ENCODE measurements at places on chromosomes 6 and 20.

DNA sequence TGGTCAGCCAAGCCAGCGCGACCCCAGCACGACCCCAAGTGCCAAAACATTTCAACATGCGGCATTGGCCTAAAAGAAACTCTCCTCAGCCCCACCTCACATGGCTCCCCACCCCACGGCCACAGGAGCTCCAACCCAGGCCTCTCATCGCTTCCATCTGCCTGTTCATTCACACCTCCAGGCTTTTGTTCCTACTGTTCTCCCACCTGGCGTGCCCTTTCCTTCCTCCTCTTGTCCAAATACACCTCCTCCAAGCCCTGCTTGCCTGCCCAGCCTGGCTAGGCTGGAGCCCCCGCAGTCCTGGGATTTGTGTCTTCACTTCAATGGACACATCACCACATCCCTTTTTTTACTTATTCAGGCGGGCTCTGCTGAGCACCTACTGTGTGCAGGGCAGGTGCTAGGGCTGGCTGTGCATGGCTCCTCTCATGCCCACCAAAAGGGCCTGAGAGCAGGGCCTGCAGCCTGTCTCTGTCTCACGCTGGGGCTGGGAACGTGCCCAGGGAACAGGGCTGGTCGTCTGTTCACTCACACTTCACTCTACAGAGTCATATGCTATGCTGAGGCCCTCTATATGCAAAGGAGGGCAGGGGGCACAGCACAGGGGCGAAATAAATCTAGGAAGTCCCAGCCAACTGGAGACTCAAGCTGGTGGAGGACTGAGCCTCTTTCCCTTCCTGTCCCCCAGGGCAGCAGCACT is 61.1 kb downstream of the GRM4 start:
- DNase-seq: no peak

GRCh38 chr6:43021270-43022047 is at the start of gene RRP36:
RRP36 (plus strand) TSS chr6:43021623; CDS start chr6:43021655, 32 bp downstream.
- DNase-seq: peak; percentile 28

DNA sequence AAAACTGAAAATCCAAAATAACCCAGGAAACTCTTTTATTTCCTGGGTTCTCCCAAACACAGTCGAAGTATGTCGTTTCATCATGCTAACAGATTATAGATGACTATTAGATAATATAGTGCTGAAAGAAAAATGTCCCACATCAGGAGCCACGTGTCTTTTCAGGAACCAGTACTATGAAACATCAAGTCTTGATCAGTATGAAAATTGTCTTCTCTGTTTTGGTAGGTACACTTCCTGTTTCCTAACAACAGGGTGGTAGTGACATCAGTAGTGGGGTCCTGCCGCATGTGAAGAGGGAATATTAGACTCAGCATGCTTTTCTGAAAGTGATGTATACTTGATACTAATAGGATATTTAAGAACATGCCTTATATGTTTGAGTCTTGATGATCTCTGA is 136.7 kb downstream of the HIVEP1 start:
- DNase-seq: no peak

GRCh38 chr6:57102976-57103375 is 13.0 kb downstream of the ZNF451 start:
- DNase-seq: no peak

DNA sequence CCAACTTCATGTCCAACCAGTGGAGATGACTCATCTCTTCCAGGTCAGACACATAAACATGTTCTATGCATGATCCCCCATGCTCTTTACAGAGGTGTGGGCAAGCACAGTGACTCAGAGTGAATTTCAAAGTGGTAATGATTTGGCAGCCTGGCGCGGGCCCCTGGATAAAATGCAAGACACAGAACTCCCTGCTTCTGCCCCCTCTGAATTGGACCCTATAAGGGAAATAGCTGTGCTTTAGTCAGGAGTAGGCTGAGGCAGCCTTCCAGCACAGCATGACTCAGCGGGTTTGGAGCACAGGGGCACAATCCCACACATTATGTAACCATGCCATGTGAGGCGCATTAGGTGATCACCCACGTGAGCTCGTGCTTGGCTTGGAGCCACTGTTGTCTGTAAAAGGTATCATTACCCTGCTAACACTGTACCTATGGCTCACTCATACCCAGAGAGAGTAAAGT is 127.4 kb downstream of the C6orf118 start:
- no peak for DNase-seq

DNA sequence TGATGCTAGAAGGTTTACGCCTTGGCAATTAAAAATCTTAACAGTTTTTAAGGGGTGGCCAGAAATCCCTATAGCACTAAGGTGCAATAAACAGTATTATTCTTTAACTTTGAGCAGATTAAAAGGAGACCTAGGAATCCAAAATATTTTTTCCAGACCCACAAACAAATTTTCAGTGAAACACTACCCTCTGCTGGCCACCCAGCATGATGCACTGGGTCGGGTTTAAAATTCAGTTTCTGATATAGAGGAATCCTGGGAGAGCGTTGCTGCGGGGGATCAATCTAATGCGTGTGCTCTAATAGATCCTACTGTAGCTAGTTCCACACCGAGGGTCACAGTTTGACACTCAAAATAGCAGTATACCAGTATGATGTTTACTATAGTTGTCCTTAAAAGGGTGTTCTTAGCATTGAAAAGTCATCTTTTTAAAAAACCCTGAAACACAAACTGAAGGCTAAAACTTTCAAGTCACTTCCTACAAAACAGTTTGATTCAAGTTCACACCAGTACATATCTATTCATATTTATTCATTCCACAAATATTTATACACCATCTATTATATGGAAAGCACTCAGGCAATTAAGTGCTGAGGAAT is 10.2 kb downstream of the UBE3D start:
- DNase-seq: no peak

DNA sequence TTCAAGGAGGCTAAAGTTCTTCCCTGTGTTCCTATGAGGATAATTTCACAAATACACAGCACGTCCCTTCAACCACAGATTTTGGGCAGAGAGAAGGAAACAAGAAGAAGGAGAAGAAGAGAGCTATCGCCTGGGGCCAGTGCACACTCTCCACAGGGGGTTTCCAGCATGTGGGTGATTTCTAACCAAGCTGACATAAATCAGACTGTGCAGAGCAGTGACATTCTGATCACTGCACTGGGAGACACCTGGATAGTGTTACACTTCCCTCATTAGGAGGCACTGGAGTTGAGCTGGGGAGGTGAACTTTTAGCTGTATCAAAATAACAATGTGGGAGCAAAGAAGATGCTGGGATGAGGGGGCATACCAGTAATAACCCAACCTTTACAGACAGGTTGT is 71.8 kb upstream of the CENPW start:
- no peak for DNase-seq

GRCh38 chr6:35077713-35078105 is 63.4 kb downstream of the TCP11 start:
- DNase-seq: no peak

DNA sequence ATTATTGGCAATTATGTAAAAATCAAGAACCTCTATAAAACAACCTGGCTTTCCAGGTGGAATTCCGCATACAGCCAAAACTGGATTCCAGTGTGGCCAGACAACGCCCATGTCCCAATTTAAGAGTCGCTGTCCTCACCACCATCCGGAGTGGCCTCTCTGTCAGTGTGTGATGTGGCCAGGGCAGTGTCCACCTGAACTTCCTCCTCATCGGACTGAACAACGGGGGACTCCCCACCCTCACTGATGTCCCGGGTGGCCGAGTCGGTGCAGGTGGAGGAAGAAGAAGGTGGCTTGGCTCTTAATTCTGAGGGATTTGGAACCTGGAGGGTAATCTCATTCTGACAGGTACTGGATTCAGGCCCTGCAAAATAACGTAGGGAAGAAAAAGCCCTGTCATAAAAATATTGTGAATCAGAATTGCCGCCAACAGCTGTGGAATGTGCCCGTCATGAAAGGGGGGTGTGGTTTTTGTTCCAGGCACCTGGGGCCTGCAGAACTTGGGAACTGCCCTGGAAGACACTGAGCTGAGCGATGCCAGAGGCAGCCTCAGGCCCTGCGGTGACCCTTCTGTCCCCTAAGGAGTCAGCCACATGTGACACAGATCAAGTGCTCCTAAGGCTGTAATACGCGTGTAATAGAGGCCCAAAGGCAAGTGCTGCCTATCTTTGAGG is 139.8 kb downstream of the DTNBP1 start:
- DNase-seq: no peak

GRCh38 chr6:67811239-67812037 is 823.6 kb upstream of the ADGRB3 start:
- no peak for DNase-seq

- DNase-seq: no peak
Observed at GRCh38 chr6:63671098-63671754, 35.6 kb downstream of the PHF3 start.

GRCh38 chr6:108838101-108838717 is 10.0 kb upstream of the ARMC2 start:
- DNase-seq: no peak

GRCh38 chr6:138109042-138109997 is 2.1 kb upstream of the PERP start:
- peak; percentile 40 for DNase-seq

DNA sequence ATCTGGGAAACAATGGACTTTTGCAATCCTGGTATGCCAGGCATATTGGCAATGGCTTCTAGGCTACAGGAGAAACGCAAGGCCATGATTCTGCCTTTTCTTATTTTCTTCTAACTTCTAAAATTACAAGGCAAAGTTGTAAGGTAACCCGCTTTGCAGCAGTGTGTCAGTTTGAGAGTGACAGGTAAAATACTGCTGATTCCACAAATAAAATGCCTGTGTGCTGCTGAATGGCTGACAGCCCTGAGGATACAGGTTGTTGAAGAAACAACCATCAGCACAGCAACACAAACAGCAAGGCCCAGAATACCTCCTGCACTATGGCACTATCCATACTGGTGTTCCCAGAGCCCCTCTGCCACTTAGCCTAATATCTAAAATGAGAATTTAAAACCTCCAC is 37.1 kb downstream of the SLC17A1 start:
- DNase-seq: no peak

- DNase-seq: no peak
Observed at GRCh38 chr6:30060606-30061091, 416 bp upstream of the POLR1H start.

GRCh38 chr6:153994811-153995210 is 44.2 kb upstream of the OPRM1 start:
- no peak for DNase-seq

DNA sequence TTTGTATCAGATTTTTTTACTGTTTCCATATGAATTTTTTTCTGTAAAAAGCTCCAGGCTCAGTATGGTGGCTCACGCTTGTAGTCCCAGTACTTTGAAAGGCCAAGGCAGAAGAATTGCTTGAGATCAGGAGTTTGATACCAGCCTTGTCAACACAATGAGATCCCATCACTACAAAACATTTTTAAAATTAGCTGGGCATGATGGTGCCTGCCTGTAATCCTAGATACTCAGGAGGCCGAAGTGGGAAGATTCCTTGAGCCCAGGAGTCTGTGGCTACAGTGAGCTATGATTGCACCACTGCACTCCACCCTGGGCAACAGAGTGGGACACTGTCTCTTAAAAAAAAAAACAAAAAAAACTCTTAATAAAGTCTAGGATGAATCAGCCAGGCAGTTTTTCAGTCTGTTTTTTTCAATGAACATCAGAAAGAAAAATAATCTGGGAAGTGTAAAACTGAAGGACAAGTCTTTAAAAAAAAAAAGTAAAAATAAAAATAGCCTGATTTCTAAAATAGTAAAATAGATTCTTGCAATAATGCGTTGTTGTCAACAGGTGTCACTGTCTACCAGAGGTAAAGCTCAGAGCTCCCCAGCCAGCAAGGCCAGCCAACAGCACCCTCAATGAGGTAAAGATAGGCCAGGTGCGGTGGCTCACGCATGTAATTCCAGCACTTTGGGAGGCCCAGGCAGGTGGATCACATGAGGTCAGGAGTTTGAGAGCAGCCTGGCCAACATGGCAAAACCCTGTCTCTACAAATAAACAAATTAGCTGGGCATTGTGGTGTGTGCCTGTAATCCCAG is 9.3 kb upstream of the ATG5 start:
- no peak for DNase-seq

- DNase-seq: no peak
Observed at GRCh38 chr6:105313211-105313610, 89.7 kb downstream of the PREP start.

- no peak for DNase-seq
Observed at GRCh38 chr6:43861212-43861894, 91.3 kb downstream of the VEGFA start.

- no peak for DNase-seq
Observed at GRCh38 chr6:14918200-14918907, 327.5 kb upstream of the JARID2 start.

- DNase-seq: no peak
Observed at GRCh38 chr6:169189686-169190085, 64.0 kb downstream of the THBS2 start.

- no peak for DNase-seq
Observed at GRCh38 chr20:46705378-46705729, 4.1 kb upstream of the SLC2A10 start.

- no peak for DNase-seq
Observed at GRCh38 chr6:43718387-43719105, 31.0 kb upstream of the MRPS18A start.

DNA sequence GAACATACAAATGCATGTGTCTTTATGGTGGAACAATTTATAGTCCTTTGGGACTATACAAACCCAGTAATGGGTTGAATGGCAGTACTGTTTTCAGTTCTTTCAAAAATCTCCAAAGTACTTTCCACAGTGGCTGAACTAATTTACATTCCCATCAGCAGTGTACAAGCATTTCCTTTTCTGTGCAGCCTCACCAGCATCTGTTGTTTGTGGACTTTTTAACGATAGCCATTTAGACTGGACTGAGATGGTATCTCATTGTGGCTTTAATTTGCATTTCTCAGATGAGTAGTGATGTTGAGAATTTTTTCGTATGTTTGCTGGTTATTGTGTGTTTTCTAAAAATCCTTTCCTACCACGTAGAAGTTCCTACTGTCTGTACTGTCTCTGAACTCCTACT is 327.2 kb upstream of the ZFP64 start:
- DNase-seq: no peak

- no peak for DNase-seq
Observed at GRCh38 chr20:34096699-34097444, 15.2 kb downstream of the EIF2S2 start.

DNA sequence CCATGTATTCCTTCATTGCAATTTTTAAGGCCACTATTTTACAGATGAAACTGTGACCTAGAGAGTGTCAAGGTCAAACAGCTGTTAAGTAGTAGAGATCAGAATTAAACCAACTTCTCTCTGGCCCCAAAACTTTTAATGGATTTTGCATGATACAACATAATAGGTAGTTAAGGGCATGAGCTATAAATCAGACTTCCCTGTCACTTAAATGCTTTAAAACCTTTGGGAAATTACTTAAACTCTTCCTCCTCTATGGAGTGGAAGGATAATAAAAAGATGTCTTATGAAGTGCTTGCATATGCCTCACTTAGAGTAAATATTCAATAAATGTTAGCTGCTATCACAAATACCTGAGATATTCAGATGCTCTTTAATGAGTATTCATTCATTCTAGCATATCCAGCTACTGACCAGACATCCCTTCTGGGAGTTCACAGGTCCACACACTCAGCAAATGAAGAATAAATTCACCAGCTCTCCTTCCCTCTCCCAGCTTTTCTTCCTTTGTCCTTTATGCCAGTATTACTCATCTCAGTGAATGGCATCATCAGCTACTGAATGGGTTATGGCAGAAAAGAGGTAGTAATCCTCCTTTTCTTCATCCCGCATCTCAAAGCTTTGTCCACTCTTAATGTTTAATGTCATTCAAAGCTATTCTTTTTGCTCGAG is 36.2 kb downstream of the EYA4 start:
- DNase-seq: no peak

GRCh38 chr20:44959638-44960102 is 527 bp downstream of the TOMM34 start:
- DNase-seq: peak; percentile 34

GRCh38 chr20:63212792-63213191 is 3.1 kb downstream of the YTHDF1 start:
- DNase-seq: no peak
